ENCODE measurements at places on chromosomes 11 and 22.

DNA sequence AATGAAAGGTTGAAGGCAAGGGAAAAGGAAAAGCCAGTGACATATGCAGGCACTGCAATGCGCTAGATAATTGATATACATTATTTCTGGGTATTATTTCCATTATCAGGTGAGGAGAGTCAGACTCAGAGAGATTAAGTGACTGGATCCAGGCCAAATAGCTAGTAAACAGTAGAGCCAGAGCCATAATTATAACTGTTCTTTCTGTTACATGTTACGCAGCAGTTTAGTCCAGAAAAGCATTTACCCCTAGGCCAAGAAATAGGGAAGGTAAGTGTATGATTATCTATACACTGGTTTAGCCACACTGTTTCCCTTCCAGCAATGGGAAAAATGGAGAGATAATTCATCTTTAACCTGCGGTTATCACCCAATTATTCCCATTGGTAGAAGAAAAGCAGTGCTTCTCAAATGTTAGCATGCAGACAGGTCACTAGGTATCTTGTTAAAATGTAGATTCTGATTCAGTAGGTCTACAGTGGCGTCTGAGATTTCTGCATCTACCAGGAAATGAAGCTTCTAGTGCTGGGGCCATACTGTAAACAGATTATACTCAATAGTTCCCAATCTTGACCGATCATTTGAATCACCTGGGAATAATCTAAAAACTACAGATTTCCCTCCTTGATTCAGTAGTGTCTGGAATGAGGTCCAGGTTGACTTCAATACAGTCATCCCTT, 69.4 kb downstream of the RBFOX2 start:
- DNase-seq, result no peak

DNA sequence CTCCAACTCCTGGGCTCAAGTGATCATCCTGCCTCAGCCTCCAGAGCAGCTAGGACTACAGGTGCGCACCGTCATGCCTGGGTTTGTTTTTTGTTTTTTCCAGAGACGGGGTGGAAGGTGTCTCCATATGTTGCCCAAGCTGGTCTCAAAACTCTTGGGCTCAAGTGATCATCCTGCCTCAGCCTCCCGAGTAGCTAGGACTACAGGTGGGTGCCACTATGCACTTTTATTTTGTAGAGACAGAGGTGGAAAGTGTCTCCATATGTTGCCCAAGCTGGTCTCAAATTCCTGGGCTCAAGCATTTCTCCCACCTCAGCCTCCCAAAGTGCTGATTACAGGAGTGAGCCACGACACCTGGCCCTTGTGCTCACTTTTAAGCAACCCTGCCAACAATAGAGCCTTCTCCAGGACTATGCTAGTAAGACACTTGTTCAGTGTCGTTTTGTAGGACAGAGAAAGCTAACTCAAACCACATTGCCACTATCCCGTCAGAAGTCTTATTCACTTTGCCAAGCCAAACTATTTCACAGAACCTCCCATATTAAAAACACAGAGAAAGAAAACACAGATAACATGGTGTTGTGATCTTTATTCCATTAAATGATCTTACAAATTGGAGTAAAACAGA, 9.4 kb upstream of the PLAAT3 start:
- no peak for DNase-seq

DNA sequence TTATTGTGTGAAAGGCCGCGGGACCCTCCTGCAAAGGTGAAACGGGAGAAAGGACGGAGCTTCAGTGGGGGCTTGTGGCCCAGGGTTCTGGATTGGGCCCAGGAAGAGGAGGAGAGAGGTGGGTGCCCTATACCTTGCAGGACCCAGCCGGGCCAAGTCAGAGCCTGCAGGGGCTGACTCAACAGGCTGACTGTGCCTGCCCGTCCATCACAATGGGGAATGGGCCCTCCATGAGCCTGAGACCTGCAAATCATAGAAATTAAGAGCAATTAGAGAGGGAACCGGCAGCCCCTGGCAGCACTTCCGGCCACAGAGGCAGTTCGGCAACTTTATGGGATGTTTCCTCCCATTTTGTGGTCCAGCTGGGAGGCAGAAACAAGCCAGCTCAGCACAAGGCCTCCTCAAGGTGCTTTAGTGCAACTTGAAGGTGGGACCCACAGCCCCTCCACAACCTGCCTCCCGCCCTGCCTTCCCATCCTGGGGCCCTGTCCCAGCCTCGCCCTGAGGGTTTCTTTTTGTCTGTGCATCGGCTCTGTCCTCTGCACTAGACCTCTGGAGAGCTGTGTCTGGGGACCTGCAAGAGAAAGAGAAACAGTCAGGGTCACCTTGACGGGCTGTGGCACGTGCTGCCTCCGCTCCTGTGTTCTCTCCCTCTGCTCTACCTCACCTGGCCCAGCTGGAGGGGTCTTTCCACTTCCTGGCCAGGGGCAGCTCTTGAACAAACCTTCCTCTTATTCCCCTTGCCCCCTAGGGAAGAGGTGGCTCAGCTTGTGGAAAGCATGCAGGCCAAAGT, 19.1 kb upstream of the NECTIN1 start:
- no peak for DNase-seq

DNA sequence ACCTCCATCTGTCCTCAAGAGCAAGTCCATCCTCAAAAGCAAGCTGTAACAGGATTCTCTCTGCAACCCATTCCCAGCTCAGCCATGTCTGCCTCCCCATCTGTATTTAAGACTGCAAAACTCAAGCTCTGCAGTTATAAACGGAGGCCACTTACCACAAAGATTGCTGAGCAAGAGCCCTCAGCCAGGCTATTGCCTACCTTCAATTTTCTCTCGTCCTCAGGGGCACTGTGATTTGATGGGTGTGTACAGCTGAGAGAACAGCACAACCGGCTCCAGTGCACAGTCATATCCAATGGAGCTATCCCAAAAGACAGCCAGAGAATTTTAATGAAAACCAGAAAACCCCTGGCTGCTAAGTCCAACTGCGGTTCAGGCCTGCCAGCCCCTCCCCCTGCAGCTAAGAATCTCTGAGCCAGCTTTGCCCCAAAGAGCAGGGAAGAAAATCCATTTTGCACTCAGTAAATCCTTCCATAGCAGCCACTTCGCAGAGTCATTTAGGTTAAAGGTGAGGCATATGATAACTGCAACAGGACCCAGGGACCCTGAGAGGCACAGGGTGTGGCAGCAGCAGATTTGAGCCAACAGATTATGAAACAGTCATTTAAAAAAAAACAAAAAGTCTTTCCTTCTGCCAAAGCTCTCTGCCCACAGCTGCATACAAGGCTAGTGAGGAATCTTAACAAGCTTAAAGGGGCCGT, 37.6 kb downstream of the RAB30 start:
- DNase-seq, result no peak

DNA sequence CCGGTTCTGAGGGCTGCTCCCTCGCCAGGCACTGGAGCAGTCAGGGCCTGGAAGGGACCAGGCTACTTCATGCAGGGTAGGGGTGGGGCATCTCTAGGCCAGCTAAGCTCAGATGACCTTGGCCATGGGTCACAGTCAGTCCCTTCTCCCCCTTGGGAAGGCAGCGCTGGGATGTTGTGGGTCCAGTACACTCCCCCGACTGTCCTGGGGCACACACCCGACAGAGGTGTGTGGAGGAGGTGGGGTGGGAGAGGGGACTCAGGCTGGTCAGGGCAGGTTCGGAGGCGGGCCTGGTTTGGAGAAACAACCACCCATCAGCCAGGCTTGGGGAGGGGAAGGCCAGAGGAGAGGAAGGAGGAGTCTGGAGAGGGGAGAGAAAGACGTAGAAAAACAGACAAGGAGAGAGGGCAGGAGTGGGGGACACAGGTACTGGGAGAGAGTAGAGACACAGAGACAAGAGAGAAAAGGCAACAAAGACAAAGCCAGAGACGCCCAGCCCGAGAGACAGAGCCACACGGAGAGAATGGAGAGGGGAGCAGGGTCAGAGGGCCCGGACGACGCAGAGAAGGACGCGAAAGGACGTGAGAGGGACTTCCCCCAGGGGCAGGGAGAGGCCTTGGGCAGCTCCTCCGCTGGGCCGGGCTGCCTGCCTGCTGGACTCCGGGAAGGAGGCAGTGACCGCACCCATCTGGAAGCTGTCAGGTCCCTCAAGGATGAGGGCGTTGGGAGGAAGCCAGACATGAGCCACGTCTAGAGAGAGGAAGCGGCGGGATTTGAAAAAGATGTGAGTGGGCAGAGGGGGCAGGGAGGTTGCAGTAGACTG, 30.6 kb upstream of the TSKU start:
- DNase-seq, result no peak

DNA sequence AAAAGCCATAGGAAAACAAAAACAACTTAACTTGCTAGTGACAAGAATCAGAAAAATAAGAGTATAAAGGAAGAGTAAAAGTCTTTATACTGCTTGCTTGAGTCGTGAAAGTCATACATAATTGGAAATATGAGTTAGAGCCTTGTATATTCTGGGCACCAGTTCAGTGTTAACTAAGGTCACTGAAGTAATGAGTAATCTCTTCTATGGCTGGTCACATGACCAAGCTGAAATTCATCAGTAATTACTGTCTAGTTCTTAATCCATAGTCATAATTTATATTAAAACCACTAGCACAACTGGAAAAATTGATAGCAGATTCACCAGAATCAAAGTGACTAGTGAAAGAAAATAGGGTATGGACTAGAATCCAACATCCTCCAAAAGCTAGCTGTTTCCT, 84.4 kb upstream of the SLC5A12 start:
- no peak for DNase-seq

DNA sequence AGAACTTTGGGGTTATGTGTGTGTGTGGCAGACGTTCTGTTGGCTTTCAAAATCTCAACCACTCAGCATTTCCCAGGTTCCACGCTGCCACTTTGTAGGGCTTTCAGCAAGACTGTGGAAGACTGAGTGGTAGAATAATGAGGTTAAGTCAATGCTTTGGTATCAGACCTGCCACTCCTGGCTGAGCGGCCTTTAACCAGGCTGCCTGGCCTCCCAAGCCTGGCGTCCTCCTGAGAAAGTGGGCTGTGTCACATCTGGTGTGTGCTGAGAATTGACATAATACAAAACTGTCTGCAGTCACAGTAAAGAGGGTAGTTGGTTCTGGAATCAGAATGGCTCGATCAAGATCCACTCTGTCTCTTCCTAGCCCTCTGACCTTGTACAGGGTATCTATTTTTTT, 126.5 kb downstream of the DBX1 start:
- no peak for DNase-seq

GRCh38 chr11:64037027-64037634, 1.4 kb downstream of the FLRT1 start:
- DNase-seq, result no peak

GRCh38 chr11:35523331-35523768, 2.1 kb downstream of the PAMR1 start:
- DNase-seq, result no peak

DNA sequence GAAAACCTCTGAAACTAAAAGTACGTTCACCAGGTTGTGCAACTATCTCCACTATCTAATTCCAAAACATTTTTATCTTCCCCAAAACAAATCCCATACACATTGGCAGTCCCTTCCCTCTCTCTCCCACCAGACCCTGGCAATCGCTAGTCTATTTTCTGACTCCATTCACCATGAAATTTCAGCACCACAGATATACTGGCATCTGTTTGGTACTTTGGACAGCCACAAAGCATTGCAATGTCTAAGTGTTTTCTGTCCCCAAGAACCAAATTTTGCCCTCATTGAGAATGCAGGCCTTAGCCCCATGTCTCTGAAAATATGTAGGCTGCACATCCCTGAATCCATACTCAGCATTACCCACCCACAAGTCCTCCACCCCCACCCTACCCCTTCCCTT, 28.0 kb upstream of the KCNJ11 start:
- DNase-seq, result no peak

- no peak for DNase-seq
These were observed 98.1 kb downstream of the TEAD1 start for GRCh38 chr11:12772324-12772723.

GRCh38 chr11:74683279-74683871, 47.9 kb downstream of the CHRDL2 start:
- no peak for DNase-seq

DNA sequence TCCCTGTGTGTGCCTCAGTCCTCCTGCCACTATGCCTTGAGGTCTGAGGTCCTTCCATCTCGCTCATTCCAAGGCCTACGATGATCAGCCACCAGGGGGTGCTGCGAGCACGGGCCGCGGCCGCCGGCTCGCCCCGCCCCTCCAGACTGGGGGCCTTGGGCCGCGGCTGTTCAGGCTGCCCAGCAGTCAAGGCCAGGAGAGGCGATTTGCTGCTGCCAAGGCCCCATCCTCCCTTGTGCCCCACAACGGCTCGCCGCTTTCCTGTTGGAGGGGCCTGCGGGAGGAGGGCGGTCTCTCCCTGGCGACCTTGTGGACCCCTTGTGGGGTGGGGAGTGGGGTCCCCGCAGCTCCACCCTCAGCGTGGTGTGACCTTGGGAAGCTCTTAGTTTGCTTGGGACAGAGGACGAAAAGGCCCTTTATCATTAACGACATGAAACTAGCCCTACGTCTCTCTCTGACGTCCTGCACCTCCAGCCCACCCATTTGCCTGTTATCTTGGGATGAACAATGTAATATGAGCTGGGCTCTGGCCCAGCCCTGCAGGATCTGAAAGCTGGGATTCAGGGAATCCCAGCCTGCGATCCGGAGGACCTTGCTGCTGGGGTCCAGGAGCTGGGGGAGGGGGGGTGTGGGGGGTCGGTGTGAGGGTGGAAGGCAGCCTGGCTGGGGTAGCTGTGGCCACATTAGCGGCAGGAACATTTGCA, 5.3 kb upstream of the GALR3 start:
- DNase-seq, result peak; percentile 85
